ENCODE measurements at places on chromosomes 1 and 21.

GRCh38 chr1:1435911-1436629 lies 580 bp downstream of the VWA1 start:
- no peak for DNase-seq

DNA sequence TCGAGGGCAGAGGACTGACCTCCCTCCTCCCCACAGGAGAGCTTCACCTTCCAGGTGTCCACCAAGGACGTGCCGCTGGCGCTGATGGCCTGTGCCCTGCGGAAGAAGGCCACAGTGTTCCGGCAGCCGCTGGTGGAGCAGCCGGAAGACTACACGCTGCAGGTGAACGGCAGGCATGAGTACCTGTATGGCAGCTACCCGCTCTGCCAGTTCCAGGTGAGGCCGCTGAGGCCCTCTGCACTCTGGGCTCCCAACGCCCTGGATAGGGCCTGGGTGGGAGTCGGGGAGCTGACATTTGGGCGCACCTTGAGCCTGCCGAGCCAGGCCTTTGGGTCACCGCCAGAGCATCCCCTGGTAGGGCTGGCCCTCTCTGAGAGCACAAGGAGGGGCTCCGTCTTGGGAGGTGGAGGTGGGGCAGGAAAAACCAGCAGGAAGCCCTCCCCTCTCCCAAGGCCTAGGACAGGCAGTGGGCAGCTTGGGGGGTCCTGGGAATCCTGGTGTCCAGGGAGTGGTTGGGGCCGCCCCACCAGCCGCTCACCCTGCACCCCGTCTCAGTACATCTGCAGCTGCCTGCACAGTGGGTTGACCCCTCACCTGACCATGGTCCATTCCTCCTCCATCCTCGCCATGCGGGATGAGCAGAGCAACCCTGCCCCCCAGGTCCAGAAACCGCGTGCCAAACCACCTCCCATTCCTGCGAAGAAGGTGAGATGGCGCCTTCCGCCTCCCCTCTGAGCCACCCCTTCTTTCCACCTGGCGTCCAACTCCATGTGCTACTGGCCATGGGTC lies 65.1 kb downstream of the PIK3CD start:
- no peak for DNase-seq

GRCh38 chr1:207097871-207098324 lies 6.1 kb upstream of the C4BPA start:
- DNase-seq: no peak

GRCh38 chr1:6860401-6860800 lies 75.1 kb downstream of the CAMTA1 start:
- no peak for DNase-seq

DNA sequence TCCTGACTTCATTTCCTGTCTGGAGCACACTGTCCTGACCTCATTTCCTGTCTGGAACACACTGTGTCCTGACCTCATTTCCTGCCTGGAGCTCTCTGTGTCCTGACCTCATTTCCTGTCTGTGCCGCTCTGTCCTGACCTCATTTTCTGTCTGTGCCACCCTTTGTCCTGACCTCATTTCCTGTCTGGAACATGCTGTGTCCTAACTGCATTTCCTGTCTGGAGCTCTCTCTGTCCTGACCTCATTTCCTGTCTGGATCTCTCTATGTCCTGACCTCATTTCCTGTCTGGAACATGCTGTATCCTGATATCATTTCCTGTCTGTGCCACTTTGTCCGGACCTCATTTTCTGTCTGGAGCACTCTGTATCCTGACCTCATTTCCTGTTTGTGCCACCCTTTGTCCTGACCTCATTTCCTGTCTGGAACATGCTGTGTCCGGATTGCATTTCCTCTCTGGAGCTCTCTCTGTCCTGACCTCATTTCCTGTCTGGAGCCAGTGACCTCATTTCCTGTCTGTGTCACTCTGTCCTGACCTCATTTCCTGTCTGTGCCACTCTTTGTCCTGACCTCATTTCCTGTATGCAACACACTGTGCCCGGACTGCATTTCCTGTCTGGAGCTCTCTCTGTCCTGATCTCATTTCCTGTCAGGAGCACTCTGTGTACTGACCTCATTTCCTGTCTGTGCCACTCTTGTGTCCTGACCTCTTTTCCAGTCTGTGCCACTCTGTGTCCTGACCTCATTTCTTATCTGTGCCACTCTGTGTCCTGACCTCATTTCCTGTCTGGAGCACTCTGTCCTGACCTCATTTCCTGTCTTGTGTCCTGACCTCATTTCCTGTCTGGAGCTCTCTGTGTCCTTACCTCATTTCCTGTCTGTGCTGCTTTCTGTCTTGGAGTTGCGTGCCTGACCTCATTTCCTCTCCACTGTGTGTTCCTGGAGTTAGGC lies 27.6 kb downstream of the SKI start:
- DNase-seq: no peak

DNA sequence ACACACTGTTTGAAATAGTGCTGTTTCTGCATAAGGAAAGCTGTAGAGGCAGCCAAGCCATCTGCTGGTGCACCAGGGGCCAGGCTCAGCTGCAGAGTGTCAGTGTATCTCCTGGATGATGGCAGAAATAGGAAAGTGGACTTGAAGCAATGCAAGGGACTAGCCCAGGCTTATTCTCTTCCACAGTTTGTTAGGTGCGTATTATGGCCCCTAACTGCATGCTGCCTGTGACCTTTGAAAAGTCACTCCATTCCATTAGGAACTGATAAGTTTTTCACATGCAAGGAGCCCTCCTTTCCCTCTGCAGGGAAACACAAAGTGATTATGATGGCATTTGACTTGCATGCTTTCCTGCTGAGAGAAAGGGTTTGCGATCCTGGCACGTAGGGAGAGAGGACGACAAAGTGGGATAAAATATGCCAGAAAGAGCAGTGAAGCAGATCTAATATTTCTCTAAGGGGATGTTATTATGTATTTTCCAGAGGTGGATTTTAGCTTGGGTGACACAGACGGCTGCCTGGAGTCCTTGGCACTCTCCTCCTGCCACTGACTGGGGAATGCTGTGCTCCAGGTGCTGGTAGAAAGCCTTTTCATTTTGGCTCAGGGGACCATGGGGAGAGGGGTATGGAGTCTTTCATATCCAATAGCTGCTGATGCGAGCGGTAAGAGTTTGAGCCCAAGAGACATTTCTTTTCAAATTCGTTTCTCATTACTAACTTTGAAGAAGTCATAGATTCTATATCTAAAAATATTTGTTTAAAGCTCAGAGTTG lies 402.1 kb upstream of the B3GALT2 start:
- DNase-seq: no peak

GRCh38 chr1:154956544-154956941 lies 644 bp upstream of the PBXIP1 start:
- no peak for DNase-seq

DNA sequence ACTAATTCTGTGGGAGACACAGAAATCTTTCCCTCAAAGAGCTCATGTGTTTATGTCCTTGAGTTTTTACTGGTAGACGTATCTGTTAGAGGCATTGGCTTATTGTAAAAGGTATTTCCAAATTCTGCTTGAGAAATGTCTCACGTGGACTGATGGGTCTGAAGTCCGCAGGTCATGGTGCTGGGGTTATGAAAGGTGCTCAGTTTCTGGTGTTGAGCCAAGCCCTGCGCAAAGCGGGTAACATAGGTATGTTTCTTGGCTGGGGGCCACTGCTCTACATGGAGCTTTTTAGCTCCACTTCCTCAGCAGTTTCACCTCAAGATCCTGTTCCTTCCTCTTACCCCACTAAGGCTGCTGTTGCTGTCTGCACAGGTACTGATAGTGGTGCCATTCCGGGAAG lies 10.8 kb downstream of the UTP25 start:
- no peak for DNase-seq

DNA sequence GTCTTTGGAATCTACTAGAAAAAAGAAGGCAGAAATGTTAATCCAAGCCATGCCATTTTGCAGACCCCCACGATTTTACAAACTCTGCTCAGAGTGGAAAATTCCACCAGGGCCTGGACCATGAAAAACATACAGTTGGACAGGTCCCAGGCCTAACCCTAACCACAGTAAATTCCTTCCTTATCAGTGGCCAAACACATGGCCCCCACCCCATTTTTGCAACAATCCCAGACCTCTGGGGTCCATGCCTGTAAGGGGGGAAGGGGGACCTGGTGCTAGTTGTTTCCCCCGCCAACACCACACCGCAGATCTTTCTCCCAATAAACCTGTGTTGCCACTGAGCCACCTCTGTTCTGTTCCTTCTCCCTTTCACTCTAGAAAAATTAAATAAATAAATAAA lies 1352.7 kb downstream of the AMY1C start:
- no peak for DNase-seq

DNA sequence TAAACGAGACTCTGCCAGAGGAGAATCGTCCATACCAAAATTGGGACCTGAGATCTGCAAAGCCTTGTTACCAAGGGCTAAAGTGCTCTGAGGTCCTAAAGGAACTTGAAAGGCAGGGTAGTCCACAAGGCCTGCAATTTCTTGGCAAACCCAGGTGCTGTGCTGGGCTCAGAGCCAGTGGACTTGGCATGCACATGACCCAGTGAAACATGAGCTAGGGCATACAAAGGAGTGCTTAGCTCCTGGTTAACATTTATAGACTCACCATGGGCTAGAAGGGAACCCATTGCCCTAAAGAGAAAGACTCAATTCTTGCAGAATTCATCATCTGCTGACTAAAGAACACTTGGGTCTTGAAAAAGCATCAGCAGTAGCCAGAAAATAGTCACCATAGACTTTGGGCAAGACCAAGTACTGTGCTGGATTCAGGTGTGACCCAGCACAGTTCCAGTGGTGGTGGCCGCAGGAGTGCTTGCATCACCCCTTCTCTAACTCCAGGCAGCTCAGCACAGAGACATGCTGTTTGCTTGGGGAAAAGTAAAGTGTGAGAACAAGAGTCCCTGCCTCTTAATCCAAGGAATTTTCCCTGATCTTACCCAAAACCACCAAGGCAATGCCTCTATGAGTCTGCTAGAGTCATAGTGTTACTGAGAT lies 1069.4 kb upstream of the ADGRL2 start:
- no peak for DNase-seq

DNA sequence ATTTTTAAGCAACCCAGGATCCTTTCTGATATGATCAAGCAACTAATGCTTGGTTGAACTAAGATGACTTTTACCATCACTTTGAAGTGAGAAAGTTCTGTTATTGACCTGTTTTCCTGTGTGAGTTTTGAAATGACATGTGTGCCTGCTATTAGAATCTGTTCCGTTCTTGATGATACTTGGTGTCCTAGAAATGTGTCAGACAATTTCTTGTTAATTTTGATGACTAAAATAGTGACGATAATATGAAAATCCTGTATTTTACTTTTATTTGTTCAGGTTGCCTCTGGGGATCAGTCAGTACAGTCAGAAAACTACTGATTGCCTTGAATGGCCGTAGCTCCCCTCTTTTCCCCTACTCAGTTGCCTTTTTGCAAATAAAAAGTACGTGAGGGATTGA lies 228.0 kb downstream of the RYR2 start:
- DNase-seq: no peak

DNA sequence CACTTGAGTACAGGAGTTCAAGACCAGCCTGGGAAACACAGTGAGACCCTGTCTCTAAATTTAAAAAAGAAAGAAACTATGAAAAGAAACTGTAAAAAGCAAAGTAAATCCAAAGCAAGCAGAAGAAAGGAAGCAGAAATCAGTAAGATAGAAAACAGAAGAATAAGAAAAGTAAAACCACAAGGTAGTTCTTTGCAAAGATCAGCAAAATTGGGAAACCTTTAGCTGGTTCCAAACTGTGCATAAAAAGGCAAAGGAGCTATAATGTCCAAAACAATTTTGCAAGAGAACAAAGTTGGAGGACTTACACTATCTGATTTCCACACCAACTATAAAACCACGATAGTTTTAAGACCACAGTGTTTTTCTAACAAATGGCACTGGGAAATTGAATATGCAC lies 218.8 kb downstream of the RPS6KC1 start:
- no peak for DNase-seq

DNA sequence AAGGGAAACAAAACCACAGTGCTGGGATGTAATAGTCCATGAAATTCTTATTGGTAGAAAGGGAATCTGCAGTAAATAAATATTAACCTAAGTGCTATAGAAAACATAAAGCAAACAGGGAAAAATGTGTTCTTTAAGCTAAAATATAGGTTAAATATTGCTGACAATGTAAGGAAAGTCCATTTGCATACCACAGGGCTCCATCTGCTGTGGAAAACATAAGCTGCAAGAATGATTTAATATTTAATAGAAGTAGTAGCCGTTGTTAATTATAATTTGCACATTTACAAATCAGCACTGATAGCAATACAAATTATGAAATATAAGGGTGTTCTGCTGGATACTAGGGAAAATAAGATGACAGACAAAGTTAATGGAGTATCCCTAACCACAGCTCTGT lies 444.9 kb upstream of the PKN2 start:
- no peak for DNase-seq

DNA sequence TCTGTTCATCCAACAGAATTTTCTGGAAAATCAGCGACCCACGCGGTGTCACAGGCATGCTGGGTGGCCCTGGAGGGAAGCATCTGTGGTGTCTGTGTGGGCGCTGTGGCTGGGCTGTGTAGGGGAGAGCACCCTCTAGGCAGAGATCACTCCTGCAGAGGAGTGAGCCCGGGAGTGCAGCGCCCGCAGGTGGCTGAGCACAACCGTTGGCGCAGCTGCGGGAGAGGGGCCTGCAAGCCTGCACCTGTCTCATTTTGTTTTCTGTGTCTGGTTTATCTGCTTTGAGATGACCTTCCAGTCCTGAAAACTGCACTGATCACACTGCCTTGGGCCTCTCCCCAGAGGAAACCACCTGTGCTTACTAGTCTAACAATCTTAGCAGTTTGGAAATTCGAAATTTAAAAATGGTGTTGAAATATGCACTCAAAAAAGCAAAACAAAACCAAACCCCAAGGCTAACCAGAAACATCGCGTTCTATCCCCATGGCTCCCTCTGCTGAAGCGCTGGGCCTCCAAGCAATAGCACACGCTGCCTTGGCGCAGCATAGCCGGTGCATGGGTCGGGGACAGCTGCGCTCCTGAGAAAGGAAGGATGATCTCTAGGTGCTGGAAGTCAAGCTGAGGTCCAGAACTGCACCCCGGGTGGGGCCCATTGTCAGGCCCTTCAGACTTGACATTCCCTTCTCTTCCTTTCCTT lies 4.8 kb downstream of the FAM3B start:
- DNase-seq: no peak

- no peak for DNase-seq
These were observed 607.8 kb upstream of the B3GALT2 start for GRCh38 chr1:193794239-193794638.

- no peak for DNase-seq
These were observed 115.5 kb upstream of the COL24A1 start for GRCh38 chr1:86272083-86272482.

GRCh38 chr21:44895859-44896258 lies 22.4 kb upstream of the PTTG1IP start:
- DNase-seq: no peak

DNA sequence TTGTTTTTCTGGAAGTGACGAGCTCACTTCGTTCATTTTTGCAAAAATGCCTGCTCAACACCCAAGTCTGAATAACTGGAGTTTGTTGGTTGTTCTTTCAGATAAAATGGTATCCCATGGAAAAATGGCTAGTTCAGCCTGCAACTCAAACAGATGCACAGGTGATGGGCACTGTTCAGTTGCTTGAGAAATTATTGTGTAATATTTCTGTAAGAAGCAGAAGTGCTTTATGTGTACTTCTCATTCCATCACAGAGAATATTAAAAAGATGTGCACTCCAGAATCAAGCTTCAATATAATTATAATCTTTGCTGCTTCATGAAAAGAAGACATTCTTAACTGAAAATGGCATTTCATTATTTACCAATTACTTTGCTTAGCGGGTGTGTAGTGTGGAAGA lies 9.1 kb downstream of the SYT2 start:
- DNase-seq: no peak

- no peak for DNase-seq
These were observed 393.1 kb downstream of the RRAGC start for GRCh38 chr1:38466487-38466886.

- DNase-seq: no peak
These were observed 289.4 kb downstream of the ADGRL2 start for GRCh38 chr1:82090104-82090503.
